ENCODE measurements at places on chromosomes 16 and 17.
A peak's percentile ranks its signal among the peaks of the same experiment; 100 is the strongest.

DNA sequence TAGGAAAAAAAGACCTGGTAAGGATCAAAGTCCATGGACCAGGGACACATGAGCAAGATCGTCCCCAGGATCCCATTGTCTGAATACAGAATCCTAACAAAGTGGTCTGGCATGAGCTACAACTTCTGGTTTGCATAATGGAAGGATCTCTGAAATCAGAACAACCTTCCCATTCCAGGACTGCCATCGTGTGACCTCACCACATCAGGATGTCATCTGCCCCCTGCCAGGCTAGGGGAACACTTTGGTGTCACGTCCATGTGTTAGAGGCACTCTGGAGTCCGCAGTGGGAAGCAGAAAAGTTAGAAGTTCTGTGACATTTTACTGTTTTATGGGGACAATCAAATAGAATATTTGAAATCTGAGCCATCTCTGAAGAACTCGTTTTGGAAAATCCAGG is 160.7 kb downstream of the RGS9 start:
- no peak for DNase-seq

GRCh38 chr16:75529056-75529905 is 6.6 kb downstream of the CHST5 start:
- DNase-seq, result no peak

GRCh38 chr16:78696797-78697196 is 597.3 kb downstream of the WWOX start:
- DNase-seq, result no peak

DNA sequence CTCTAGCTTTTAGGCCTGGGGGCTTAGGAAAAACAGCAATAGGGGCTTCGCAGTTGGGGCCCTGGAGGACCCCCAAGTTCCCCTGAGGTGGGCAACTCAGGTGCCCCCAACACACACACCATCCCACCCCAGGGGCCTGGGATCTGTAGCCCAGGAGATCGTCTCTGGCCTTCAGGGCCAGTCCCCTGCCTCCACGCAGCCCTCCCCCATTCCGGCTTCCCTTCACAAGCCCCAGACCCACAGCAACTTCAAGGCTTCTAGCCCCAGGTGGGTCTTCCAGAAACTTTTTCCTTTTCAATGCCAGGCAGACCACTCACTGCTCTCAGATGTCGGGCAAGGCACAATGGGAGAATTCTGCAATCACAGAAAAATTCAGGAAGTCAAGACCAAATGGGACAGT is 79.4 kb downstream of the C16orf78 start:
- no peak for DNase-seq

DNA sequence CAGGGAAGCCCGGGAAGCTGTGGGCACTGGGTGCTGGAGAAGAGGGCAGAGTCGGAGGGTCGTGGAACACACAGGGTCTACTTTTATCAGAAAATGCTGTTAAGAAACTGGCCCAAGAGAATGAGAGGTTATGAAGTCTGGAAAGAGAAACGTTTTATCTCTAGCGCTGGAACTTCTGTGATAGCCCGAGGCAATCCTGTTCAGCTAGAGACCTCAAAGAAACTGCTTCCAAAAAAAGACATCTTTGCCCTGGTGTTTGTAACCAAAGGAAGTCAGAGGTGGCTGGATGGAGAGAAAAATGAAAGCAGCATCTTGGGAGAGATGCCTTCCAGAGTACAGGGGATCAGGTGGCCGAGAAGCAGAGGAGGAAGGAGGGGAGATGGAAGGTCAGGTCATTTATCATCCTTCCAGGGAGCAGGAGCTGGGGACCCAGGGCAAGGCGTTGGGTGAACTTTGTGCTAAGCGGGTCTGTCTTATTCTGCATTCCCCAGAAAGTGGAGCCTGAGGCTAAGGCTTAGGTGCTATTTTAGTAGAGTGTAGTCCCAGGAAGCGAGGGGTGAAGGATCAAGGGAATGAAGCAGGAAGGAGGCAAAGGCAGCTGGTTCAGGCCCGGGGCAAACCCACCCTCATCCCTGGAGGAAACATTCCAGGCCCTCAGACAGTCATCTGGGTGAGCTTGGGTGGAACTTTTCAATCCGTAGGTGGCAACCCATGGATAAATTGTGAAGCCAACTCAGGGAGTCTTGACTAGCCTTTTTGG is 66.5 kb downstream of the MGAT5B start:
- DNase-seq, result no peak

DNA sequence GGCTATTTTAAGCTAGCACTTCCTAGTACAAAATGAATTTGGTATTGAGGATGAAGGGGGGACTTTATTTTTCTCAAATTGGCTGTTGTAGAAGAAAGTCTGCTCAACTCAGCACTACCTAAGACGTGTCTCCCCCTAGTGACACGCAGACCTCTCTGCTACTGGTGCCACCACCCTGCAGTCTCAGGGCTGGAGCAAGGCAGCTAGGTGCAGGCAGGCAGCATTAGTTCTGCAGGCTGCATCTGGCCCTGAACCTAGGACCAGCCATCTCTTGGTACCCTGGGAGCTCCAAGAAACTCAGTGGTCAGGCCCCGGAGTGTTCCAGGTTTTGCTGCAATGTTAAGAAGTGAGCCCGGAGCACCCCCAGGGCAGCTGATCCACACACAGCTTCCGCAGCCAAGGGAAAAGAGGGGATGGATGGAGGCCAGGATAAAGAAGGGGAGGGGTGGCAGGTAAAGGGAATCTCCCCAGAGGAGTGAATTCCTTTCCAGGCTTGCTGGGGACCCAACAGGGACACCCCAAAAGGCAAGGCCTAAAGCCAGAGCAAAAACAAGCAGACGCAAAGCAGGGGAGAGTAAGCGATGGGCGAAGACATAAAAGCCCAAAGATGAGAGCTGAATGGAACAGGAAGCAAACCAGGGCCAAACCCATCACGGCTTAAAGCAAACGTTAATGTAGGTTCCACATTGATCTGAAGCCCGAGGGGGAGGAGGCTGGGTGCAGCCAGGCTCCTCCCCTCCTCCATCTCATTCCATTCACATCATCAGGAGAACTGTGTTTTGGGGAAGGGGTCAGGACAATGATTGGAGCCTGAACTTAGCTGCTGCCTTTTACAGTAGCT is 200.5 kb downstream of the ZFHX3 start:
- no peak for DNase-seq

DNA sequence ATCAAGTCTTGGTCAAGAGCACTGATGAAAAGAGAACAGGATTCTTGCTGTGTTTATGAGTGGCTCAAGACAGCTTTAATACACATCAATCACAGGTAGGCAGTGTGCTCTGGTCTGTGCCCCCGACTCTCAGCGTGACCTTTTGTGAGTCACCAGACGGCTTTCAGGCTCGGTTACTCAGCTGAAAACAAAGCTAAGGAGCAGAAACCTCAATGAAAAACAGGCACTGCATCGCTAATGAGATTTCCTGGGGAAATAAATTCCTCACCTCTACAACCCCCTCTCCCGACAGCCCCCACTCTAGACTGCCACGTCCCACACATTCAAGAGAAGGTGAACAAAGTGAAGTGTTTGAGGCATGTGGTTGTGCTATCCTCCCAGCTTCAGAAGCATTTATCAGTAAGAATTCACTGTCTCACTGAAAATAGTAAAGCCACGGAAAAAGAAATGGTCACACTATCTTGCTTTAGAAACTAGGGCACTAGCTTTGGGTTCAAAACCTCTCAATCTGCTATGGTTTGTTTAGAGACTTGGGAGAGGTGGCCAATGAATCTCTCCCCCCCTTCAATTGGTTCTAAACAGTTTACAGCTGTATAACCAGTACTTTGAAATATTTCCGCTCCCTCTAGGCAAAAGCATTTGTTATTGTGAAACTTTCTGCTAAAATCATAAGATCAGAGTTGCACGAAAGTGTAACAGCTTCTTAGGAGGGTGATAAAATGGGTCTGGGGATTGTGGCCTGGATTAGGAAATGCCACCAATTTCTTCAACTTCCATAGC is 199.5 kb upstream of the PMFBP1 start:
- peak; percentile 20 for DNase-seq

DNA sequence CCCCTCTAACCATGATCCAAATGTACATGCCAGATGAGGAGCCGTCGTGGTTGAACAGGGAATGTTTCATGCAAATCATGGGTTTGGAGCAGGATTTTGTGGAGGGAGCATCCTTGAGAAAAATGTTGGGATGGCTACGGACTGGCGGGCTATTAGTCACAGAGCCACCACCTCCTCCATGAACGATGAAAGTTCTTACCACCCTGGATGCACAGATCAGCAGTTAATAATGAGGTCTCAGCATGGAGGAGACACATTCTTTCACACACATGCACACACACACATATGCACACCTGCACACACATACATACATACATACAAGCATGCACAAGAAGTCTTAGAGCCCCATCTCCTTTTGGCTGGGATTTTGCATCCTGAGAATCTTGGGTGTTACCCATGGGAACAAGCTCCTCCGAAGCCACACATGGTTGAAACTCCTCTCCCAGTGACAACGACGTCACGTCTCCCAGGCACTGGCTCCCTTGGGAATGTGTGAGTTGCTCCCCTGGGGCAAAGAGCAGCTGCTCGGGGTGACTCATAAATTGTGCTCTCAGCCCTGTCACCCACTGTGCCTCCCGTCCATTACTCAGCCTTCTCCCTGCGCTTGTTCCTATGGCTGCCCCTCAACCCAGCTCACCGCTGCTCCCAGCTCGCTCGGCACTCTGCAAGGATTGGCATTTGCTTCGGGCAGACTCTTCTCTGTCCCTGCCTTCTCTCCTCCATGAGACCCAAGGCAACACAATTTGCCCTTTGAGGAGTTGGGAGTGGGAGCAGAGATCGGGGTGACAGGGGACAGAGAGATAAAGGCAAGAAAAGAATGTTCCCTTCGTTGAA is 344.6 kb downstream of the SOX9 start:
- peak; percentile 7 for DNase-seq

- no peak for DNase-seq
These were observed 2.6 kb downstream of the NSMCE1 start for GRCh38 chr16:27265982-27266381.

GRCh38 chr17:10032118-10032852 is 127.2 kb upstream of the RCVRN start:
- no peak for DNase-seq

DNA sequence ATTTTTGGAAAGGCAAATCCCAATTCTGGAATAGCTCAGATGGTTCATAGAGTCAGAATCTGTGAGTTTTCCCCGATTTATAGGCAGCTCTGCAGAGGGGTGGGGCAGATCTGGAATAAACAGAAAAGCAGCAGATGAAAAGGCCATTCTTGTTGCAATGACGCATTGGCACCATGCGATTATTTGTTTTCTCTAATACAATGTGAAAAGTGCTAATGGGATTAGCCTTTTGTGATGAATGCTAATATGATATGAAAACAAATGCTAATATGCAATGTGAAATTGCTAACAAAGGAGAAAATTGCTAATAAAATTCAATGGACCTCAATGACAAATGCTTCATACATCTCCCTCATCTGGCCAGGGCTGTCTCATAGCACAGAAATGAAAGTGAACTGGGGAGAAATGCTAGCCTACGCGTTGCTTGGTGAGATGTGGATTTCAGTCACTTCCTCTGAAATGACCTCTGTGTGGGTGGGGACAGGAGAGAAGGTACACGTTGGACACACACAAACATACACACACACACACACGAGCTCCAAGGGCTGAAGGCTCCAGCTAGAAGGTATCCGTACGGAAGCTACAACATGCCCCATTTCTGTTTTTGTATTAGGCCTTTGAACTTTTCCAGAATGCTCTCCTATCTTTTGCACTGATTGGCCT is 394.5 kb downstream of the XYLT1 start:
- no peak for DNase-seq

GRCh38 chr16:56551796-56552738 is 12.8 kb upstream of the MT4 start:
- DNase-seq, result no peak

DNA sequence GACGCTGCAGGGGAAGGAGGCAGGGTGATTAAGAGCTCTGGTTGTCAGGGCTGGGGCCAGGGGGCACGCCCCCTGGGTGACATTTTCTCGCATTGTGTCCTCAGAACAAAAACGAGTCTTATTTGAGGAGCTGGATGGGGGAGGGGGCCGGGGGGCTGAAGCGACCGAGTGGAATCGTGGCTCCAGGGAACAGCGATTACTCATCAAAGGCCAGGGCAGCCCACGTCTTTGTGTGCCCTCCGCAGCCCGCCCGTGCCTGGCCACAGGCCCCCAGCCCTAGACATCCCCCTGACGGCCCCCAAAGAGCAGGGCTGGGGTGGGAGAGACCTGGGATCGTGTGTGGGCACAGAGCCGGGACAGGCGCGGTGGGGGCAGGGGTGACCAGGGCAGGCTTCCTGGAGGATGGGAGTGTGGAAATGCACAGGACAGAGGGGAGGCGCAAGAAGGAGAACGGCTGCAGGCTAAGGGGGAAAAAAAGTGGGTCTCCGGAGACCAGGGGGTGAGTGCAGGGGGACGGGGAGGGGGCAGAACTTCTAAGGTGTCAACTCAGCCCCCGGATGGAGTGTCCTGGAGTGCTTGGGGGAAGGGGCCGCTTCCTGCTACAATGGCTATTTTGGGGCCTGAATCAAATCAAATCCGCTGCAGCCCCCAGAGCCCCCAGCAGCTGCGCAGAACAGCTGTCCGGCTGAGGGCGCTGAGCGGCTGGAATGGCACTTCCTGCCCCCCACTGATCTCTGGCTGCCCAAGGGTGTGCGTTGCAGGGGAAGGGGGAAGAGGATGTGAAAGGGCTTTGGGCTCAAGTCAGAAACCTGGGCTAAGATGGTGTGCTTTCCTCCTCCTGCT is 24.0 kb upstream of the PHB1 start:
- DNase-seq, result no peak

DNA sequence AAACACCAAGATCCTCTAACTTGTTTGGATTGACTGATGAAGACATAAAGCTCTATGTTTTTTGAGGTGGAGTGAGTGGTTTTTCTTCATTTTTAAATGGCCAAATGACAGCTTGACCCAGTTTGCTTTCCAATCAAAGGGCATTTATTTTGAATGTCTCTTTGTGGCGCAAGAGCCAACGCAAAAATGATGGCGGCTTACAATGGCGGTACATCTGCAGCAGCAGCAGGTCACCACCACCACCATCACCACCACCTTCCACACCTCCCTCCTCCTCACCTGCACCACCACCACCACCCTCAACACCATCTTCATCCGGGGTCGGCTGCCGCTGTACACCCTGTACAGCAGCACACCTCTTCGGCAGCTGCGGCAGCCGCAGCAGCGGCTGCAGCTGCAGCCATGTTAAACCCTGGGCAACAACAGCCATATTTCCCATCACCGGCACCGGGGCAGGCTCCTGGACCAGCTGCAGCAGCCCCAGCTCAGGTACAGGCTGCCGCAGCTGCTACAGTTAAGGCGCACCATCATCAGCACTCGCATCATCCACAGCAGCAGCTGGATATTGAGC is 329 bp downstream of the NLK start:
- DNase-seq, result no peak

GRCh38 chr16:80023865-80024264 is 423.3 kb upstream of the MAF start:
- no peak for DNase-seq

GRCh38 chr17:47693731-47694580 is at the start of gene TBKBP1:
TSS of gene TBKBP1 (plus strand) at chr17:47694161. CDS start at chr17:47696113, 1,952 bp downstream.
- no peak for DNase-seq

All from fibroblast of skin of left quadriceps (primary cell).